Activated CD8-positive, alpha-beta memory T cell treated with anti-CD3 and anti-CD28 coated beads for 36 hours (primary cell): ENCODE measurements at places on chromosomes 11 and 22. TPM values are rescaled to one million over a fixed set of nuclear protein-coding genes. Genes with fewer than 3 reads are reported as not detected.

PRSS23 gene
- 10.5 TPM for total RNA-seq

CCDC86 gene
- 110 TPM for total RNA-seq

DTX4 gene
- 0.08 TPM for total RNA-seq

CARD10 gene
- not detected for total RNA-seq
